Keratinocyte (primary cell): ENCODE measurements at places on chromosomes 12 and 14.

GRCh38 chr12:62738105-62738504 lies 196.8 kb downstream of the PPM1H start:
- DNase-seq, result no peak
- H3K27ac ChIP-seq, result no peak overlapping the region
- no peaks in the 10 kb centered on the region for H3K36me3 ChIP-seq
- H3K27me3 ChIP-seq, result no peaks in the 10 kb centered on the region
- H3K4me3 ChIP-seq, result no peak overlapping the region
- H3K4me1 ChIP-seq, result peaks cover 16% of the 10 kb centered on the region

- peaks cover 24% of the 10 kb centered on the region for H3K4me1 ChIP-seq
- no peaks in the 10 kb centered on the region for H3K27me3 ChIP-seq
- H3K4me3 ChIP-seq, result no peak overlapping the region
- DNase-seq, result no peak
- no peaks in the 10 kb centered on the region for H3K36me3 ChIP-seq
- no peak overlapping the region for H3K27ac ChIP-seq
Observed at GRCh38 chr12:94563286-94563685, 87.1 kb downstream of the TMCC3 start.

DNA sequence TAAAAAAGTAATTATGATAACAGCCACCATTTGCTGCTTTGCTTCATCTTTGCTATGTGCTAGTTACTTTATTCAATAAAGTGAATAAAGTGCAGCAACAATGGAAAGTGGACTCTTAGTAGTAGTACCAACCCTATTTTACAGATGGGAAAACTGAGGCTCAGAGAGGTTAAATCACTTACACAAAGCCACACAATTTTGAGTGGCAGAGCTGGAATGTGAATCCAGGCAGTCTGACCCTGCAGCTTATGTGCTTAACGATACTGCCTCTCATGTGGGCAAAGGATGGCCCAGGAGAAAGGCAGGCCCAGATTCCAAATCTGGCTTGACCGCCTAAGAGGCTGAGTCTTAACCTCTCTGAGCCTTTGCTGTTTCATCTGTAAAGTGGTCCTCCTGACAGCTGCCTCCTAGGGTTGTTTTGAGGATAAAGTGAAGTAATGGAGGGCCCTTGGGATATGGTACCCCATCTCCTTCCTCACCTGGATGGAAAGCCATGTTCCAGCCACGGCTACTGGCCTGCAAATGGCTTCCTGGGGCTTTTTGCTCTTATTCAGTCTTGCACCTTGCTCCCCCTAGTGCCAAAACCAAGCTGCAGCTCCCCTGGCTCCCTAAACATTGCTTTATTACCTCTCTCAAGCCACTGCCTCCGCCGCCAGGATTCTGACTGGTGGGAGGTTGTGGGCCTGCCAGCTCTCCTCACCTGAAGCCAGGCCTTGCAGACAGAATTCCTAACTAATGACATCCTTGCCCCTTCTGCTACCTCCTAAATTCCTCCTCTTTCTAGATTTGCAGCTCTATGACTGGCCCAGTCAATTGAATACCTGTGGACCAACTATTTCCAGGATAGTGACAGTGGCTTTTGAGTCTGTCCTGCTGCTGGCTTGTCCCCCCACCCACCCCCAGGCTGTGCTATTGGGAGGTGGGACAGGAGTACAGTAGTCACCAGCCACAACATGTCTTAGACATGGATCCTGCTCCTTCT lies 283.3 kb upstream of the PWP1 start:
- DNase-seq, result peak; percentile 49
- H3K27me3 ChIP-seq, result no peaks in the 10 kb centered on the region
- no peak overlapping the region for H3K27ac ChIP-seq
- no peaks in the 10 kb centered on the region for H3K36me3 ChIP-seq
- no peak overlapping the region for H3K4me3 ChIP-seq

DNA sequence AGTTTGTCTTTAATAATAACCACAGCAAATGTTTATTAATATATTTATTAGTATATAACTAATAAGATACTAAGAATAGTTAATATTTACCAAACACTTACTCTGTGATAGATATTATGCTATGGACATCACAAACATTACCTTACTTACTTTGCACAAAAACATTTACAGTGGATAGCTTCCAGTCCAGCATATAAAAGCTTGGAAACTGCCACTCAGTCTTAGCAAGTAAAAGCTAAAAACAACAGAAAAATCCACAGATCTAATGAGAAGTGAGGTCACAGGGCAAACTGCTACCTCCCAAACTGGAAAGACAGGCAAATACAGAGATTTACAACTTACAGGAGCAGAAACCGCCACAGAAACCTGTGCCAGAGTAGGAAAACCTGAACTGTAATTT lies 99.8 kb downstream of the METTL25 start:
- DNase-seq, result no peak
- H3K27ac ChIP-seq, result no peak overlapping the region
- H3K36me3 ChIP-seq, result no peaks in the 10 kb centered on the region
- no peak overlapping the region for H3K4me3 ChIP-seq
- H3K27me3 ChIP-seq, result no peaks in the 10 kb centered on the region
- H3K4me1 ChIP-seq, result peaks cover 11% of the 10 kb centered on the region
